COR-L47 (cell line): ENCODE measurements at places on chromosomes 1 and 21.

- peak; percentile 20 for DNase-seq
Observed at GRCh38 chr21:45104560-45104959, 30.2 kb downstream of the ADARB1 start.

DNA sequence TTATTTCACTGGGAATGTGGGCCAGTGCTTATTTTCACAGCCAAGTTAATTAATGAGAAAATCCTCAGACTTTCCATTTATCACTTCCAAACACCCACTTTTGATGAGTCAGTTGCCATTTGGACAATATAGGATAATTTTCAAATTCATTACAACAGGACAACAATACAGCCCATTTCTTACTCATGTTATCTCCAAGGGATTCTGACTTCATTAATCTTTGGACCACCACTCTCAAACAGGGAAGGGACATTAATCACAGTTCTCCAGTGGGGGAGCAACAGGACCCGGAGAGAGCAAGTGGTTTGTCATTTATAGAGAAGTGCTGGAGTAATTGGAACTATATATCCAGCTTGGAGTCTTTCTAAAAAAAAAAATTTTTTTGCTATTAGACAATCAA lies 38.7 kb downstream of the JUN start:
- no peak for DNase-seq

GRCh38 chr1:43044572-43045361 lies 86.1 kb upstream of the SLC2A1 start:
- no peak for DNase-seq

DNA sequence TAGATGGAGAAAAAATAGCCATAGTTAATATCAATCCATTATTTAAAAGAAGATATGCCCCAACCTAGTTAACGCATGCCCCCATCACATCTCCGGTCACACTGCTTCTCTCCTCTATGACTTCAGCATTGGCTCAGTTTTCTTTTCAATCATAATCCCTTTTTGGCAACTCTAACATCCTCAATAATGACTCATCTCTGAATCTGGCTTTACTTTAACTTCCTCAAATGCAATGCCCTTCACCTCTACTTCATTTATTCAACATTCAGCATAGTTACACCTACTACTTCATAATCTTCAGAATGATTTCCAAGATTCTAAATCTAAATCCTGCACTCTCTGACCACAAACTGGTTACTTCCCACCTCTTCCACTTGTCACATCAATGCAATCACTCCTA lies 417.3 kb downstream of the USH2A start:
- DNase-seq = no peak

- peak; percentile 34 for DNase-seq
Observed at GRCh38 chr1:21232044-21232443, 55.3 kb upstream of the EIF4G3 start.

GRCh38 chr1:245434280-245434679 lies 279.5 kb downstream of the KIF26B start:
- DNase-seq = no peak

DNA sequence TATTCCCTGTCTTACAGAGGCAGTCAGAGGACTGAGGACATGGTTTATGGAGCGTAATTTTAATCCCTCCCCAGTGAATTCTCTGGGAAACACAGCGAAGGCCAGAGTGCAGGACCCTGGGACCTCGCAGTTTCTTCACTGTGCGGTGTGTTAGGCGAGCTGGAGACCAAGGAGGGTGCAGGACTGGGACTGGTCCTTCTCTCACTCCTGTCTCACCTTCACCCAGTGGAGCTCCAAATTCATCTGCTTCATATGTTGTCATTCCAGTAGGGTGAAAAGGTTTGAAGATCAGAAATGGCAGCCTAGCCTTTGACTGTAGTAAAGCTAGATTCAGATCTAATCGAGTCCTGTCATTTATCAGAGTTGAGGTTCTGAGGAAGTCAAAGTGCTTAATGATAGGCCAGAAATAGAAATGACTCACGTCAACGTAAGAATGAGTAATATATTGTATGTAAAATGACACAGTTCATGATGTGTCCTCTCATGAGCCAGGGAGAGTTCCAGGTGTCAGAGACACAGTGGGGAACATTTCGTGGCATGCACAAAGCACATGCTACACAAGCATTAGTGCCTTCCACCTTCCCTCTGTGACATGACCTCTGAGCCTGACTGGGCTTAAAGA lies 647.5 kb downstream of the SMYD3 start:
- no peak for DNase-seq

- no peak for DNase-seq
Observed at GRCh38 chr1:244802556-244803239, 32.8 kb upstream of the COX20 start.

DNA sequence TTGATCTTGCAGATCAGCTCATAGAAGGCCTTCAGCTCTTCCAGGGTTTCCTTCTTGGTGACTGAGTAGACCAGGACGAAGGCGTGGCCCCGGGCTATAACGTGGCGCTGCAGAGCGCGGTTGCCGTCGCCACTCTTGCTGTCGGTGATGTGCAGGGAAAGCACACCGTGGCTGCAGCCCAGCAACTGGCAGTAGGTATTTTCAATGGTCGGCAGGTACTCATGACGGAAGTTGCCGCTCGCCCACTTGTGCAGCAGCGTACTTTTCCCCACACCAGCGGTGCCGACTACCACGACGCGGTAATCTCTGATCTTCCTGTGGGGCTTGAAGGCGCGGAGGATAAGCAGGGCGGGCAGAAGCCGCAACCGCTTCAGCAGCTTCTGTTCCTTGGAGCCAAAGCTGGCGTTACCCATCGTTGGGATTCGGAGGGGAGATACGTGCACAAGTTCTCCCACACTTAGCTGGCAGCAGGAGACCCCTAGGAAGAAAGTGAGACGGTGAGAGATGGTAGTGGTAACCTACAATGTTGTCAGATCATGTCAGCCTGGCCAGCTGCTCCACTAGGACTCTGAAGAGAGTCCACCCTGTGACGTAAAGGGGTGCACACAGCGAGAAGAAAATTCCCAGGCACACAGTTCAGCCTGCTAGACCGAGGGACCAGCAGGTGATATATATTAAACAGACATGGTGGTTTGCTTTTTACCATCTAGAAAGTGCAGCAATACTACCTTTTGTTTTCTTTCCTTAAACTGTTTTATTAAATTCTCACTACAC lies 3.4 kb downstream of the DIRAS3 start:
- DNase-seq = no peak

DNA sequence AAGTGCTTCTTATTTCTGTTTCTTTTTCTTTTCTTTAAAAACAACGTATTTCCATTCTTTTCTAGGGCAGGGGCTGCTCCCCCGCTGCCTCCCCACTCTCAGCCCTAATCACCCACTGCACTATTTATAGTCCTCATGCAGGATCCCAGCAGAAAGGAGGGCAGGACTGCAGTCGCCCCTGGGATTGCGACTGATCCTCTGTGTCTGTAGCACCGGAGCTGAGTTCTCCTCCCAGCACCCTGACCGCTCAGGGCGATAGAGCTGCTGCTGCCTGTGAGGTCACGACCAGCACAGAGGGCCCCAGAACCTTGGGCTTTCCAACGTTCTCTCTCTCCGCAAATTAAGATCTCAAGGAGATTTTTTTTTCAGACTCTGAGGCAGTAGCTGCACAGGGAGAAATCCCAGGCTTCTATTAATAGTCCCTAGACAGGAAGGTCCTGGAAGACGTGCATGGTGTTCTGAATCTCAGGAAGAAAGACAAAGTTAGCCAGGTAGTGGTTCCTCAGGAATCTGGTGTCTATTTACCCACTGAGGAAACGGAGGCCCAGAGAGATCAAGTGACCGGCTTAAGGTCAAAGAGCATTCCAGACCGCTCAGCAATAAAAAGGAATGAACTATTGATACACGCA lies 46.8 kb downstream of the PRAMEF20 start:
- DNase-seq = no peak

DNA sequence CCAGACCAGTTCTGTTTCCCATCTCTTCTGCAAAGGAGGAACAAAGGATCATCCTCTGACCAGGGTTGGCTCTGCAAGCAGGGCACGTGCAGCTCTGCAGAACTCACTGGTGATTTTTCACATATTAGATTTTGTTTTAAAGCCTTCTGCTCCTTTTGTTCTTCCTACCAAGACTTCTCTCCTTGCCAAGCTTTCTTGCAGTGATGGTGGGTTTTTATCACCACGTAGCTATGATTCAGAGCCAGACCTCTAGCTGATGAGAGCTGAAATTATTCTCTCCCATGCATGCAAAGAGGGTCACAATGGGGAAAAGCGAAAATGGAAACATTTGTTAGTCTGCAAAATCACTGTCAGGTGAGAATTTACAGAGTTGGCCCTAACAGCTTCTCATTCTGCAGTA lies 225.2 kb downstream of the KCNH1 start:
- DNase-seq = no peak

- no peak for DNase-seq
Observed at GRCh38 chr1:75438355-75438754, 172.6 kb downstream of the SLC44A5 start.
